ENCODE measurements at places on chromosomes 12 and 14. TPM values are rescaled to one million over a fixed set of nuclear protein-coding genes. Genes with fewer than 3 reads are reported as not detected.
A peak's percentile ranks its signal among the peaks of the same experiment; 100 is the strongest.

Gene FKBP11
- total RNA-seq: 82.0 TPM

GRCh38 chr12:84825149-84825548, 87.5 kb downstream of the SLC6A15 start:
- no peak for DNase-seq

- DNase-seq: no peak
Observed at GRCh38 chr12:122126713-122127597, 47.1 kb downstream of the IL31 start.

GRCh38 chr14:41558490-41558889, 48.2 kb upstream of the LRFN5 start:
- no peak for DNase-seq

DNA sequence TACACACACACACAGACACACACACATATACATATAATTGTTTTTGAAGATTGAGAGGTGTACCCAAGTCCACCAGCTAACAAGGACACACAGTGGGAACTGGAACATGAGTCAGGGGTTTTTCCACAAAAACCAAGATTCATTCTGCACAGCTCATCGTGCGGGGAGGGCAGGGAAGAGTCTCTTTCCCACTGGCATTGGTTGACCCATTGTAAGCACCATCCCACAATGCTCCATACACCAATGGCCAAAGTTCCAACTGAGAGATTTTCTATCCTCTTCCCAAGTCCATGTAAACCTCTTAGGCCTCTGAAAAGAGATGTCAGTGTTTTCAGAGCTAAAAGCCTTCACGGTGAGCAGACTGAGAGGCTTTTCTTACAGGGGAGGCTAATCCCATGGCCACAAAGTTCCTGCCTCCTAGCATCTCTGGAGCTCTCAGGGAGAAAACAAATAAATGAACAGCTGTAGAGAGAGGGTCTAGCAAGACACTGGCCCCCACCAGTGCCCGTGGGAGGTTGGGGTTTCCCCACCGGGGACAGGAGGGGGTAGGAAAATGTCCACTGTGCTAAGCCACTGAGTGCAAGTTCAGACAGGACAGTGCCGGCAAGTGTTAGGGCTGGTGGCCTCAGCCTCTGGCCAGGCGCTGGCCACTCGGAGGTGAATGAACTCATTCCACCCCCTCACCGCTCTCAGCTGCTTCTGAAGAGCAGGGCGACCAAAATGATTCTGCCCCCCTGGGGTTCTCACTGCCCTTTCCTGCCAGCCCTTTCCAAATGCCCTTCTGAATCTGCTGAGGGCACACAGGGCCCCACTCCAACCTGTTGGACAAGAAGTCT, 21.5 kb upstream of the TC2N start:
- DNase-seq: no peak

- DNase-seq: no peak
Observed at GRCh38 chr12:58927120-58927519, 6.8 kb upstream of the LRIG3 start.

DNA sequence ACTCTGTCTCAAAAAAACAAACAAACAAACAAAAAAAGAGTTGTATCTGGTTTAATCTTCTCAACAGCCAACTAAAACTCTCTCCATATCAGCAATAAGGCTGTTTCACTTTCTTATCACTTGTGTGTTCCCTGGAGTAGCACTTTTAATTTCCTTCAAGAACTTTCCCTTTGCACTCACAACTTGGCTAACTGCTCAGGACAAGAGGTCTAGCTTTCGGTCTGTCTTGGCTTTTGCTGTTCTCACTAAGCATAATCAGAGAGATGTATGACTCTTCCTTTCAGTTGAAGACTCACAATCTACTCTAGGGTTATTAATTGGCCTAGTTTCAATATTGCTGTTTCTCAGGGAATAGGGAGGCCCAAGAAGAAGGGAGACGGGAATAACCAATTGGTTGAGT, 12.3 kb downstream of the NEMP1 start:
- DNase-seq: peak; percentile 29

DNA sequence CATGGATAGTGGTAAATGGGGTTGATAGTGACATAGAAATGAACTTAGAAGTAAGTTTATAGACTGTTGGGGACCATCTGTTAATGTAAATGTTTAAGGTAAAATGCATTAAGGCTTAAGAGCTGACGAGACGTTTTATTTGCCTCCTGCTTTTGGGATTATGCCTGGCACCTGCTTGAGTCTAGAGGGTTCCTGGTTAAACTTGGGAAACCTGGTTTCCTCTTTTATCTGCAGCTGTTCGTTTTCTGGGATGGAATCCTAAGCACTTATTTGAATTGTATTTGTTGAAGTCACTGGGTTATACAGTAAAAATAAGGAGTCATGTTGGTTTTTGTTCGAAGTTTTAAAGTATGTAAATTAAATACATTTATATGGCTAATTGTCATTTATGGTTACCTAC, 914.7 kb downstream of the NRXN3 start:
- no peak for DNase-seq

- DNase-seq: no peak
Observed at GRCh38 chr14:93458234-93458633, 27.5 kb downstream of the UNC79 start.

GRCh38 chr12:65892841-65893251, 68.6 kb downstream of the HMGA2 start:
- DNase-seq: no peak

- DNase-seq: no peak
Observed at GRCh38 chr14:27929797-27930347, 836.7 kb upstream of the FOXG1 start.

DNA sequence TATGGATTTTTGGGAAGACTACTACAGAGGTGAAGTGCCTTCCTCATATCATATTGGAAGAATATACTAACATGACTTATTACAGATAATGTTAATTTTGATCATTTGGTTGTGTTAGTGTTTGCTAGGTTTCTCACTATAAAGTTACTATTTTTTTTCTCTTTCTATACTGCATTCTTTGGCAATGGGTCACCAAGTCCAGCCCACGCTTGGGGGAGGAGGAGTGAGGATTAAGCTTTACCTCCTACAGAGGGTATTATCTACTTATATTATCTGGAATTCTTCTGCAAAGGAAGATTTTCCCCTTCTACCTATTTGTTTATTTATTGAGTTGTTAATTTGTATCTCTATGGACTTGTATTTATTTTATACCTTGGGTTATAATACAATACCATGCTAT, 31.5 kb downstream of the SCN8A start:
- DNase-seq: no peak

- DNase-seq: peak; percentile 52
Observed at GRCh38 chr14:61573748-61574513, 121.4 kb upstream of the HIF1A start.

All from activated CD4-positive, alpha-beta memory T cell treated with anti-CD3 and anti-CD28 coated beads for 36 hours (primary cell).